ENCODE measurements at places on chromosomes 4 and X. TPM values are rescaled to one million over a fixed set of nuclear protein-coding genes. Genes with fewer than 3 reads are reported as not detected.

DNA sequence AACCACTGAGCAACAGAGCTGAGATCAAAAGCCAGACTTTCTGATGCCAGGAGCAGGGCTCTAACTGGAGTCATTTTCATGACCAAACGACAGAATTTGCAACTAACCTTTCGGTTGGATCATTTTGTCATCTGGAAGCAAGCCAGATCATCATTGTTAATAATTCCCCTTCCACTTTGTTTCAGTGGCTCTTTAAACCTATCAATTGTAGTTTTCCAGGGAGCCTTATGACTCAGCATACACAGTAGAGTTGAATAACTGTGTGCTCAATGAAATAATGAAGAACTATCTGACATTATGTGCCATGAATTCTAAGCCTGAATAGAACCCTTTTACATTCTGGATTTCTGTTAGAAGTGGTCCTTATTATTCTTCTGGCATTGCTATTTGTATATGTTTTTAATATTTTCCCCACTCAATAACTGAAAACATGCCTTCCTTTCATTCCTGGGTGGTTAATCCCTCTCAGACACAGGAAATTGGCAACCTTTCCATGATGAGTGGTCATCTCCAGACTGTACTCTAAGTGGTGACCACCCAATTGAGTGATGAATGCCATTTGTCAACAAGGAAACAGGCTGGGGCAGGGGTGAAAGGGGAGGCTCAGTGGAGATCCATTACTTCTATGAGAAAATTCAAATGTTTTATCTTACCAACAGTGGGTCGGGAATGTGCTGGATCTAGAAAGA is 431.8 kb downstream of the BCOR start:
- H3K27ac ChIP-seq = no peak overlapping the region
- no peak for DNase-seq
- H3K4me1 ChIP-seq = no peaks in the 10 kb centered on the region
- H3K4me3 ChIP-seq = no peak overlapping the region

The C4orf36 gene
- not detected for total RNA-seq

The HERC5 gene
- total RNA-seq = 5.4 TPM

The TRIM75 gene
- not detected for total RNA-seq

- H3K27me3 ChIP-seq = no peaks in the 10 kb centered on the region
- H3K4me3 ChIP-seq = no peak overlapping the region
- H3K4me1 ChIP-seq = no peaks in the 10 kb centered on the region
- no peak overlapping the region for H3K27ac ChIP-seq
- H3K36me3 ChIP-seq = no peaks in the 10 kb centered on the region
Measured at GRCh38 chrX:49627086-49627777, 28.4 kb downstream of the GAGE1 start.

DNA sequence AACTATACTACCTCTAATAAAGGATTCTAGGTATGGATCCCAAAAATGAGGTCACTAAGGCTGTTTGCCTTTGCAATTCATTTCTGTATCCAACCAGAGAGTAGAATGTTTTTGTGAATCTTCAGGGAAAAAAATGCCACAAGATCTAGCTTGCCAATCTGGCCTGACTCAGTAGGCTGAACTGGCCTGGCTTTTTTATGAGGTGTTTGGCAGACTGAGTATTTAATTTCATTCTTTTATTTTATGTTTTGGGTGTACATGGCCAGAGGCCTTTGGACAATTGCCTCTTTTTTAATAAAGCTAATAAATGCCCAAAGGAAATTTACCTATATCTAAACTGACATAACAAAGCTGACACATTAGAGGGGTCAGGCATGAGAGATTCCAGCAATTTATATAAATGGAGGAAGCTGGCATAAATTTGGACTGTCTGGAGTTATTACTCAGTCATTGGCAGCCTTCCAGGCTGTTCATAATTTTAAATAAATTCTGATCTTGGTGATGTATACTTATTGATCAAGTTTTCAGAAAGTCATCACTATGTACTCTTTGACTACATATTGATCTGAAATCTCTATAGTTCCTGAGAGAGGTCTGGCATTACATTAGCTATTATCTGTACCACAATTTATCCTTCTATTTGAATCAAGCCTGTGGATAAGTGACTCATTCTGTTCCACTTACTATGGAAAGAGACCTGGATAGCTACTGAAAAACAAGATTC is 376.4 kb upstream of the NOCT start:
- H3K27ac ChIP-seq = no peak overlapping the region
- no peaks in the 10 kb centered on the region for H3K36me3 ChIP-seq
- DNase-seq = no peak
- no peaks in the 10 kb centered on the region for H3K4me1 ChIP-seq
- H3K4me3 ChIP-seq = no peak overlapping the region
- H3K27me3 ChIP-seq = no peaks in the 10 kb centered on the region

Measured in vagina (tissue), 2 donors.